ENCODE measurements at places on chromosomes 2 and 18.
A peak's percentile ranks its signal among the peaks of the same experiment; 100 is the strongest.

GRCh38 chr2:6024784-6025183 lies 332.6 kb downstream of the SOX11 start:
- no peak for DNase-seq

- no peak for DNase-seq
Measured at GRCh38 chr2:47686018-47686417, 96.9 kb upstream of the MSH6 start.

DNA sequence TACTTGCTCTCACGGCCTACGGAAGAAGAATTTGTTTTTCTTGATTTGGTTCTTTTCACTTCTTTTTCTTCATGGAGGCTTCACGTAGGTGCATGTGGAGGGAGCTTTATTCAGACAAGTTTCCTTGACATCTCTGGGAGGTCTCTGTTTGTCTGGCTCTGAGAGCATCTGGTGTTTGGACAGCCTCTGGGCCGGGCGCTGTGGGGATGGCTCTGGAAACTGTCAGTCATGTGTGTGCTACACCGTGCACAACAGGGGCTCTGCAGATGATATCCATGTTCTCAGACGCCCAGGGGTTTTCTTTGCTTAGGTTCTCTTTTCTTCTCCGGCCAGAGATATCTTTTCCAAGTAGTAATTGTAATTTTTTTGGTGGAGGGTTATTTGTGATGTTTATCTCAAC lies 130.7 kb downstream of the SH3RF3 start:
- no peak for DNase-seq

GRCh38 chr2:48120112-48120511 lies 213.8 kb upstream of the FBXO11 start:
- no peak for DNase-seq

DNA sequence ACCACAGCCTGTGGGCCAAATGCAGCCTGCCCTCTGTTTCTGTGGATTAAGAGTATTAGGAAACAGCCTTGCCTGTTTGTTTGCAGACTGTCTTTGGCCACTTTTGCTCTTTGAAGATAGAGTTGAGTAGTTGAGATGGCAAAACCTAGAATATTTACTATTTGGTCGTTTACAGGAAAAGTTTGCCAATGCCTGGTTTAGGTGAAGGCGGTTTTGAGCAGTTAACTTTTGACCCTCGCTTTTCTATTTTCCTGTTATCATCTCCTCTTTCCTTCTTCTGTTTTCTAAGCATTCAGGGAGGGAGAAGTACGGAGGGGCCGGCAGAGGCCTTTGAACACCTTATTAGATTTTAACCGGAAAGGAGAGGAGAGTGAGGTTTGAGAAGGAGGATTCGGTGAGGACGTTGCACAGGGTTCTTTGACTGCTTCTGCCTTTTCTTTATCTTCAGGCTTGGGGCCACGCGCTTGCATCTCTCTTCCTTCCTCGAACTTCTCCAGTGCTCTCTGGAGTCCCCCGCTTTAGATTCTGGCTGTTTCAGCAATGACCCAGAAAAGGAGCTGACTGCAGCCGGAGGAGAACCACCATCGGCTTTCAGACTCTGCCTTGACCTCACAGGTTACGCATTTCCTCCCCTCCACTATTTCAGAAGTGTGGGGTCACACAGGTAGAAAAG lies 39.2 kb downstream of the IL1R2 start:
- no peak for DNase-seq

GRCh38 chr2:5020116-5020875 lies 671.9 kb upstream of the SOX11 start:
- DNase-seq: no peak

GRCh38 chr2:23757686-23758433 lies 169.1 kb downstream of the ATAD2B start:
- peak; percentile 91 for DNase-seq

GRCh38 chr2:175612280-175612679 lies 389.8 kb downstream of the LNPK start:
- DNase-seq: no peak
